ENCODE measurements at places on chromosomes 16 and 17.

DNA sequence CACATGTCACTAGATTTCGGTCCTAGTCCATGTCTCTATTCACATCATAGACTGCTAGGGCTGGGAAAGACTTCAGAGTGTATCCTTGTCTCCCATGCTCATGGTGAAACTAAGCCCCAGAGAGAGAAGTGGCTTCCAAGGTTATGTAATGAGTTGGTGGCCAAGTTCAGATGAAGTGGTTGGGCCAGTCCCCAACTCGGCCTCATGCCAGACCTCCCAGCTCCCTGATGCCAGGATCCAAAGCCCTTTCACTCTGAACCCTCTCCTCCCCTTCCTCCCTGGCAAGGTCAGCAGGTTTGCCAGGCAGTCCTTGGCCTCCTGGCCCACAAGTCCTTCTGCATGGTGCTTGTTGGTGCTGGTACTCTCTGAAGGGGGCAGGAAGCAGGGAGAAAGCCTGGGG is 189.7 kb downstream of the AXIN2 start:
- DNase-seq: no peak

DNA sequence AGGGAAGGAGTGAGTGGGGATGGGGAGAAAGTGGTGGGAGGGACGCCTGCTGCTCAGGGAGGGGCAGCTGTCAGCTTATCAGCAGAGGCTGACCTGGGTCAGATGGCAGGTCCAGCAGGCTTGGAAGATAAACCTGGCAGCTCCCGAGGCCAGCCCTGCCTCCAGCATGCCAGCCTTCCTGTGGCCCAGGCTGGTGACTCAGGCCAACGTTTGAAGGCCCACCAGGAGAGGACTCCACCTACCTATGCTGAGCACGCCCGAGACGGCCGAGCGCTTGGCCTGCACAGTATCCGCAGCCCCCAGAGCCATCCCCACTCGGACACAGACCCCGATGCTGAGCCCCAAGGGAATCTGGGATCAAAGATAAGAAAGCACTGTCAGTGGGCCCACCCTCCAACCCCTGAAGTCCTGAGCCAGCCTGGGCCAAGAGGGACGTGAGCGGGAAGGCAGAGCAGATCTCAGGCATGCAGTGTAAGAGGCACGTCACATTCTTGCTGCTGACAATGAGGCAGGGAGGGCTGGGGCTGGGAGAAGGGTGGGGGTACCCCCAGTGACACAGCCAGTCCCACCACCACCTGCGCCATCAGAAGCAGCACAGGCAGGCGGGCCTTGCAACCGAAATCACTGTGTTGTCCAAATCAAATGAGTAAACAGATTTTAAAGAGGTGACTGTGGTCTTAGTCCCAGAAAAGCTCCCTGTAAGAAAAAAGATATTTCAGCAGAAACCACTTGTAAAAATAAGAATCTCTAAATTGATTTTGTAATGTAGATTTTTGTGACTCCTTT is 12.4 kb downstream of the SLC47A2 start:
- DNase-seq: no peak

GRCh38 chr17:30586818-30587595 is 109.8 kb downstream of the GOSR1 start:
- no peak for DNase-seq

- no peak for DNase-seq
These were observed 2.5 kb upstream of the ATP6V0C start for GRCh38 chr16:2511128-2511800.

DNA sequence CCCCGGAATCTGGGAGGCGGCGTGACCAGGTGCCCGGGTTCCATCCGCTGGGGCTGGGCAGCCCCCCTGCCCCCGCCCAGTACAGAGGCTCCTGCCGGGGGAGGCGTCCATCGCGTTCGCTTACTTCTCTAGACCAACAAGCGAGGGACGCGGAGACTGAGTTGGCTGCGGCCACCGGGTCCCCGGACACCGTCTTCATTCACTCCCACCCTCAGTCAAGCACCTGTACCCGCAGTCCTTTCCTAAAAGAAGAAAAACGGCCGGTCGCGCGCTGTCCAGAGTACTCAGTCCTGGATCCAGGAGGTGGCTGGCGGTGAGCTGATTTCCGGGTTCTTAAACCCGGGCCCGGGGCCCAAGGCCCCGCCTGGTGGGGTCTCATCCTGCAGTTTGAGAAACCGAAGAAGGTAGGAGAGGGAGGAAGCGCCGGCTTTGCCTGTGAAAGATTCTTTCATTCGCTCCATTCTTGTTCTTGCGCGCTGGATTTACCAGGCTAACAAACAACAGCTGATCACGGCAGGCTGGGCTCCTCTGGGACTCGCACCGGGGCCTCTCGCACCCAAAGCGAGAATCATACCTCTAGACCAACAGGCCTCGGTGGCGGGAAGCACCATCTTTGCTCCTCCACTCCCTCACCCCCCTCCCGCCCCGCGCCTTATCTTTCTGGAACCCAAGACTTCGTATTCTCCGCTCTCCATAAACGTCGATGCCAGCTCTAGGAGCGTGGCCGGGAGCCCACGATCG is 17.4 kb upstream of the OR1F1 start:
- no peak for DNase-seq

DNA sequence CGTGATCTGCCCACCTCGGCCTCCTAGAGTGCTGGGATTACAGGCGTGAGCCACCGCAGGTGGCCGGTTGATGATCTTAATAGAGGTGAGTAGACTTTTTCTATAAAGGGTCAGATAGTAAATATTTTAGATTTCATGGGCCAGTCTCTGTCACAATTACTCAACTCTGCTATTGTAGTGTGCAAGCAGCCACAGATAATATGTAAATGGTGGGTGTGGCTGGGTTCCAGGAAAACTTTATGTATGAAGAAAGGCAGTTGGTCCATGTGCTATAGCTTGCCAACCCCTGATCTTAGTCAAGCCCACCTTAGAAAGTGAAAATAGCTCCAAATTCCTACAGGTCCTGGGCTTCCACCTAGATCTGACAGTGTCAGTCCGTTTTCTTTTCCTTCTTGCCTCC is 94.9 kb upstream of the PMFBP1 start:
- no peak for DNase-seq

All from stimulated activated CD8-positive, alpha-beta memory T cell treated with anti-CD3 and anti-CD28 coated beads, Interleukin-4, amount 100 ng/mL, for 1 hour (primary cell).